ENCODE measurements at places on chromosomes 4 and X. TPM values are rescaled to one million over a fixed set of nuclear protein-coding genes. Genes with fewer than 3 reads are reported as not detected.

ANXA5 gene
- 585 TPM for total RNA-seq

RAB33A gene
- 16.7 TPM for total RNA-seq

PLS3 gene
- 642 TPM for total RNA-seq

GSX2 gene
- not detected for total RNA-seq

NXF2 gene
- not detected for total RNA-seq

PDZD4 gene
- 27.2 TPM for total RNA-seq

DNAAF6 gene
- total RNA-seq, result not detected

MAGEB2 gene
- not detected for total RNA-seq

HTR2C gene
- not detected for total RNA-seq

FATE1 gene
- total RNA-seq, result not detected
